ENCODE measurements at places on chromosomes 13 and 19.

DNA sequence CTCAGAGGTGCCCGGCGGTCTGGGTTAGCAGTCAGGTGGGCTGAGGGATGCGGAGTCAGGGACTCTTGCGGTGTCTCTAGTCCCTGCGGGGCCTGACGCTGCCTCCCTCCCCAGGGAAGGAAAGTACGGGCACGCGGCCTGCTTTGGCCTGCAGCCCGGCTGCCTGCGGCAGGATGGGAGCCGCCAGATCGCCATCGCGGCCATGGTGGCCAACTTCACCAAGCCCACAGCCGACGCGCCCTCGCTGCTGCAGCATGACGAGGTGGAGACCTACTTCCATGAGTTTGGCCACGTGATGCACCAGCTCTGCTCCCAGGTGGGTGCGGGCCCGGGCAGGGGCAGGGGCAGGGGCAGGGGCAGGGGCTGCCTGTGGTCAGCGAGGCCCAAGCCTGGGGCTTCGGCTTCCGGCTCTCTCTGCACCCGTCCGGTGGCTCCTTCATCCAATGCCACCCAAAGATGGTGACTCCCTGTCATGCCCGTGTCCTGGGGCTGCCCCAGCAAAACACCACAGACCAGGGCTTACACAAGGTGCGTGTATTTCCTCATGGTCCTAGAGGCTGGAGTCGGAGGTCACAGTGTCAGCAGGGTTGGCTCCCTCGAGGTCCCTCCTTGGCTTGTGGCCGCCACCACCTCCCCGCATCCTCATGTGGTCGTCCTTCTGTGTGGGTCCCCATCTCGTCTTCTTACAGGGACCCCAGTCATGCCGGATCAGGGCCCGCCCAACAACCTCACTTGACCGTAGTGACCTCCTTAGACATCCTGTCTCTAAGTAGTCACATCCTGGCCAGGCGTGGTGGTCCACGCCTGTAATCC, 11.3 kb upstream of the ZNF554 start:
- no peak for DNase-seq

- no peak for DNase-seq
Measured at GRCh38 chr13:96821971-96822370, 172.3 kb downstream of the OXGR1 start.

GRCh38 chr13:75494491-75494890, 12.5 kb upstream of the TBC1D4 start:
- DNase-seq = no peak

GRCh38 chr13:44218501-44219240, 155.0 kb upstream of the SERP2 start:
- no peak for DNase-seq

Measured in activated CD8-positive, alpha-beta memory T cell treated with anti-CD3 and anti-CD28 coated beads for 24 hours (primary cell).